ENCODE measurements at places on chromosomes 7 and 10.

DNA sequence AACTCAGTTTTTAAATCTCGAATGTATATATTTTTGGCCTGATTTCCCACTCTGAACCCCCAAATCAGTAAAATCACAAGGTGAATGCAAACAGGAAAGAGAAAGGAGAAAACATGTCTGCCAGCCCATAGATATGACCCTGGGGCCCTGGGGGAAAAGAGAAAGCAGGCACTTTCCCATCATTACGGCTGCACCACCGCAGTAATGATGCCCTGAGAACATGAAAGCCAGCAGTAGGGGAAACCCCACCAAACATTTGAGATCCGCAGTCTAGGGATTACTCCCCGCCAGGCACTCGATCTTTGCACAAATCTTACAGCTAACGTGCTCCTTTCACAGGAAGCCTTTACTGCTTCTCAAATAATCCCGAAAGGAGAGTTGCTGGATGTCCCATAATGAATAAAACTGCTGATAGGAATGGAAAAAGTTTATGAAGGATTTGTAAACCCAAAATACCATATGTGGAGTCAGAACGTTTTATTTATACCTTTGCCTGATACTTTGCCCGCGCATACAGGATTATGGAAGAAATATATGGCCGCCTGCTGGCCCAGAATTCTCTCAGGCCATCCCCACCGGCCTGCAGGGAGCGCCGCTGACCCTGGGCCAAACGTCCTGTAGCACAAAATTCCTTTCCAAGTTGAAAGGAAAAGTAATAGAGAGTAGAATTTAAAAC, 180.0 kb upstream of the INHBA start:
- no peak for DNase-seq

- DNase-seq = no peak
Observed at GRCh38 chr10:131973160-131973951, 8.4 kb downstream of the BNIP3 start.

DNA sequence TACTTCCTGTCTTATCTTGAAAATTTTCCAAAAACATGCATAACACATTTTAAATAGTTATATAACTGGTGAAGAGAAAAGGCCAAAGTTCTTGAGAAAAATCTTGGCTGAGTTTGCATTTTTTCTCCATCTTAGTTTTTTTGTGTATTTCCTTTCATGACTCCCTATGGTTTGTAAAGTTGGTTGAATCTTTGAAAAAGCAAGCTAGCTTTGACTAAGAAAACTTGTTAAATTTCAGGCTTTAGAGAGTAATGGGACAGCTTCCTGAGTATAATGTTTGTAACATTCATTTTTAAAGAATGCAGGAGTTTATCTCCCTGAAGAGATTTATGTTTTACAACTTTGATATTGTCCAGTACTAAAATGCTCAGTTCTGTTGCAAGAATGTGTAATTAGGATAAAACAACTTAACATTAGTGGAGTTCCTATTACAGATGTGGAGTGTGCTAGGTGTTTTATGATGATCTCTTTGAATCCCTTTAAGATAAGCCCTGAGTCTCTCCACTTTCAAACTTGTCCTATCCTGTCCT, 11.1 kb upstream of the HERPUD2 start:
- DNase-seq = no peak

- no peak for DNase-seq
Observed at GRCh38 chr7:85230623-85231022, 43.8 kb upstream of the SEMA3D start.

DNA sequence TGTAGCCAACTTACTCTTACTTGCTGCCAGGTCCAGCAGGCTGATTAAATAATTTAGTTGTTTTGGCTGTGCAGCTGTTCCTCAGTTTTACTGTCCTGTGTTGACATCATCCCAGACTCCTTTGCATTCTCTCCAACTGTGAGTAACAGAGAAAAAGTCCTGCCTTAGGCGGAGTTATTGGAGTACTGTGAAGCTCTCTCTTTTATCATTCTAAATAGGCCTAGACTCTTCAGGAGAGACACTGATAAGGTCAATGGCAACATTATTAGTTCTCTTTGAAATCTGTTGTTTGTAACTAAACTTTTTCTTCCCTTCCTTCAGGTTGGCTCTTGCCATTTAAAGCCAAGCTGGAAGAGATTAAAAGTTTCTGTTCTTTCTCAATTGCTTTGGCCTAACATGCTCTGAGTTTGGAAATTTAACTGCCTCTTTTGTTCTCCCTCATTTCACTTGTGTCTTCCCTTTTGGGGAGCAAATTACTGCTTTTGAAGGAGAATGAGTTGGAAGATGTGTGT, 215.7 kb upstream of the CSTF2T start:
- no peak for DNase-seq

DNA sequence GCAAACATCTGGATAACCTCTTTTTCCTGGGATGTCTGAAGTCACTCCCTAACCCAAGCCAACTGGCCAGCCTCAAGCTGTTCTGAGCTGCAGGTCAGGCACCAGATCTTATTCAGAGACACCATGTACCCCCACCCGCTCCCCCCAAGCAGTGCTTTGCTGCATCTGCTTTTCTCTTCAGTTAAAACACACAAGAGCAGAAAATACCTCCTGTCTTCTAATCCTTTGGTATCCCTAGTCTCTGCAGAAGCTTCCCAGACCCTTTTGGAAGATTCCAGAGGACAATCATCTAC, 3.0 kb downstream of the ZNF488 start:
- DNase-seq = no peak

DNA sequence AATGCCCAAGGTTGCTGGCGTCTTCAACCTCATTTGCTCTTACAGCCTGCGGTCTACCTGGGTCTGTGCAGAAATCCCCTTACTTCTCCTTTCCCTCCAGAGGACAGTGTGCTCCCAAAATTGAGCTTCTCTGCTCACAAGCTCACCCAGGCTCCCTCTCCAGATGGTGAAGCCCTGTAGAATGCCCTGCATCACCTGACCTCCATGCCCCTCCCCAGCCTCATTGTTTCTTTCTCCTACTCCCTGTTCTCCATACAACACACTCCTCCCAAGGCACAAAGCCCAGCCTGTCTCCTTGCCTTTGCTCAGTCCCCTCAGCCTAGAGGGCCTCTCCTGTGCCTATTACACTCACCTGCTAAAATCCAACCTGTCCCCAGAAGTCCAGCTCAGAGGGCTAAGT, 3.5 kb downstream of the CRHR2 start:
- DNase-seq = no peak

DNA sequence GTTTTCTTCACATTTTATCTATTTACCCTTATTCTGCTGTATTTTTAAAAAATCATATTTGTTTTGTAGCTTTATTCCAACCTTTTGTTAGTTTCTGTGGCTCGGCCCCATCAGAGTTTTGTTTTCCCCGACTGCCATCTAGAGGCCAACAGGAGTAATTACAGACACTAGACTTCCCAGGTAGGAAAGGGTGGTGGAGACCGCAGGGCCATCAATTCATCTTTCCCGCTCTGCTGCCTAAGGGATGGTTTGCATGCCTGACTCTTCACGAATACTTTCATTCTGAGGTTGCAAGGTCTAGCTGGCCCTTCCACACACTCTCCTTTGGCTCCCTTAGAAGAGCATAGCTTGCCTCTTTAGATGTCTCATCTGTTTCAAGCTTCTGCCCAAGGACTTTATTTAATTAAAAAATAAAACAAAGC, 38.3 kb downstream of the LYZL2 start:
- DNase-seq = no peak

GRCh38 chr7:67777119-67777518, 780.5 kb downstream of the TYW1 start:
- no peak for DNase-seq

DNA sequence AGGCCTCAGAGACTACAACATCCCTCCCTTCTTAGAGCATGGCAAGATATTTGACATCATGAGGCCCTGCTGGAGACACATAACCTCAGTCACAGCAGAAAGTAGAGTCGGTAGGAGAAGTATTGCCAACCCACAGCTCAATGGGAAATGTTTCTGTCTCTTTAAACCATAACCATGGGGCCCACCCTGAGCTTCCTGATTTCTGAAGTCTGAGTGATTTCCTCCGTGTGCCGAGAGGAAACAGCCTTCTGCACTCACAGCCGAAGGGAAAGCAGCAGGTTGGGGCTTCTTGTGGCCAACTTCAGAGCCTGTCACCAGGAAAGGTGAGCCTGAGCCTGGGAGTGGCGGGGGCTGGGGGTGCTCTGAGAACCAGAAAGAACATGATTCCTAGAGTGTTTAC, at the start of gene GIMAP1:
GIMAP1 (plus strand) TSS at position 246 of the 400 bp plus-strand sequence. CDS start 2,435 bp downstream, outside the sequence.
- no peak for DNase-seq

- DNase-seq = no peak
Observed at GRCh38 chr7:16615228-16615627, 30.3 kb downstream of the ANKMY2 start.

- DNase-seq = no peak
Observed at GRCh38 chr10:132810807-132811700, 25.1 kb upstream of the NKX6-2 start.

DNA sequence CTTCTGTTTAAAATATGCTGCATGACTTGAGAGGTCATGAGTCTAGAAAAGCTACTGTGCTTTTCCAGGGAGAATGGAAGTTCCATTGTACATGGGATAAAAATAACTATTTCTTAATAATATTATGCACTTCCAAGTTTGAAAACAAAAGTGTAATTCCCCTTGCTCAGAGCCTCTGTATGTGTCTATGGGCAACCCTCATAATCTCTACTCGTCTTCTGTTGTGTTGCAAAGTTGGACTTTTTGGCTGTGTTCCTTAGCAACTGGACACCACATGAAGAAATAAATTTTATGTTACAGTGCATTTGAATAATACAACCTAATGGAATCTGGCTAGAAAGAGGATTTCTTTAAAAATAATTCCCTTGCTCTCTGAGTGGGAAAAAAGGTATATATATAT, 242.6 kb downstream of the TWIST1 start:
- no peak for DNase-seq

- DNase-seq = no peak
Observed at GRCh38 chr7:131390275-131390674, 62.6 kb downstream of the MKLN1 start.

DNA sequence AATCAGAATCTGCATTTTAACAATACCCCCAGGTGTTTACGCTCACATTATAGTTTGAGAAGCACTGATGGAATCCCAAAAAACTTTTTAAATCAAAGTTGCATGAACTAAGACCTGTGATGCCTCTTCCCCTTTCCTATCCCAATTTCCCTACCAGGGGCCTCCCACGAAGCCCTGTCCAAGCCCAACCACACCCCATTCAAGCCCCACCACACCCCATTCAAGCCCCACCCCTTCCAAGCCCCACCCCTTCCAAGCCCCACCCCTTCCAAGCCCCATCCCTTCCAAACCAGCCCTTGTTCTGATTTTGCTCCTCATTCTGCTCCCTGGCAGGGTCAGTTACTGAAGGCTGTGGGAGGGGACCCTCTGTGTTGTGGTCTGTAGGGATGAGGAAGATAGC, 9.8 kb upstream of the AQP1 start:
- DNase-seq = no peak

- DNase-seq = no peak
Observed at GRCh38 chr7:45390731-45391130, 183.4 kb upstream of the ADCY1 start.

GRCh38 chr10:112963835-112964234, 13.8 kb downstream of the TCF7L2 start:
- DNase-seq = no peak

GRCh38 chr7:150568714-150569113, 1.5 kb downstream of the GIMAP4 start:
- DNase-seq = no peak

DNA sequence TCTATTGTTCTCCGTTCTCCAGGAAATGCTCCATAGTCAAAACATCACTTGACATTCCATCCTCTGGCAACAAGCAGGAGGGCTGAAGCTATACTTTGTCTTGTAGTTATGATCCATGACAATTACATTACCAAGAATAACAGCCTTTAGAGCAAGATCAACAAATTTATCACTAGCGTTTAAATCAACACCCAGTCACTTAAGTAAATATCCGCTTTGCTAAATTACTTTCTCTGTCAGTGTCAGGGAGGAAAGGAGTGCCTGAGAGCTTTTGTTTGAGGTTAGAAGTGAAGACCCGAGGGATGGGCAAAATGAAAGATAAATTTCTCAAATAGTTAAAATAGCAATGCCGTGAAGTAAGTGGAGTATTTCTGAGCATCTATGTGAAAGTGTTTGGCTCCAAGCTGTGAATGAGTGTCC, 236.1 kb upstream of the BMPER start:
- DNase-seq = no peak

- DNase-seq = no peak
Observed at GRCh38 chr7:18521236-18521589, 25.7 kb downstream of the HDAC9 start.

DNA sequence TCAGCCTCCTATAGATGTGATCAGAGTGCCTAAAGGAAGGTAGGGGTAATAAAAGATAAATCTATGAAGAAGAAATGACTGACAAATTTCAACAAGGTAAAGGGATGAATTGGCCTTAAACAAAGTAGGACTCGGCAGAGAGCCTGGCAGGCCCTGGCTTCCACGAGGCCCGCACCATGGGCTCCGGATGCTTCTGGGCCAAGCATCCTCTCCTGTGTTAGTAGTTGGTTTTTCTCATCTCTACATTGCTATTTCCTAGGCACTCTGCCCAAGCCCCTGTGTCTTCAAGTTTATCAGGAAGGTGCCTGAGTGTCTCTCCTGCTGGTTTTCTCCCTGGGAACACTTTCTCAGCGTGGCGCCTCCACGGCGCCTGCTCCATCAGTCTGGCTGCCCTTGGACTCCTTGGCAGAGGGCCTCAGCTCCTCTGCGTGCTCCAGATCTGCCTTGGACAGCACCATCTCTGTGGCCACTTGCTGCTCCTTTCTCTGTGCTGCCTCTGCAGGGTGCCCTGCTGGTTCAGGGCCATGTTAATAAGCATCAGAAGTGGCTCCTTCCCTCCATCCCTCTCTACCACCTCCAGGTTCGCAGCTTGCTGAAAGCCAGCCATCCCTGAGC, 413.3 kb upstream of the DPP6 start:
- DNase-seq = no peak

GRCh38 chr10:78656417-78657162, 412.2 kb upstream of the ZMIZ1 start:
- no peak for DNase-seq

- no peak for DNase-seq
Observed at GRCh38 chr7:106369352-106369751, 84.6 kb upstream of the NAMPT start.

DNA sequence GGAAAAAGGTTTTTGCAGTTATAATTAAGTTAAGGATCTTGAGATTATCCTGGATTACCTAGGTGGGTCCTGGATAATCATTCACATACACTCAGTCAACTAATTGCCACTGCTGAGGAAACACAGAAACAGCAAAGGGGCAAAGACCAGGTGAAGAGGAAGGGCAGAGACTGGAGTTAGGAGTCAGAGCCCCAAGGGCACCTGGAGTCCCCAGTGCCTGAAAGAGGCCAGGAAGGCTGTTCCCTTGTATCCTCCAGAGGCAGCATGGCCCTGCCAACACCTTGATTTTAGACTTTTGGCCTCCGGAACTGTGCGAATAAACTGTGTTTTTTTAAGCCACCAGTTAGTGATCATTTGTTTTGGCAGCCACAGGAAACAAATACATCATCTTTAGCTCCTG, 24.6 kb downstream of the PRR15 start:
- no peak for DNase-seq

DNA sequence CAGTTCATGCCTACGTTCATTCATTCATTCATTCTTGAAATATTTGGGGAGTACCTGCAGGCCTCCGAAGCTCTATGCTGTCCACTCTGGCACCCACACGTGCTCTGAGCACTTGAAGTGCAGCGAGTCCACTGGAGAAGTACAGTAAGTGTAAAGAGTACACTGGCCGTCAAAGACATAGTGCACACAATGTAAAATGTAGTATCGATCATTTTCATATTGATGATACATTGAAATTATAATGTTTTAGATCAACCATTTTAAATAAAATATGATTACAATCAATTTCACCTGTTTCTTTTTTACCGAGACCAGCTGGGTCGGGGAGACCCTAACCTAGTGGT, 37.0 kb upstream of the PURB start:
- DNase-seq = no peak

- DNase-seq = no peak
Observed at GRCh38 chr10:97548828-97549455, 23.6 kb upstream of the ANKRD2 start.
